ENCODE measurements at places on chromosomes 7 and 10.

GRCh38 chr7:131637859-131638258 lies 81.4 kb upstream of the PODXL start:
- no peak for DNase-seq

DNA sequence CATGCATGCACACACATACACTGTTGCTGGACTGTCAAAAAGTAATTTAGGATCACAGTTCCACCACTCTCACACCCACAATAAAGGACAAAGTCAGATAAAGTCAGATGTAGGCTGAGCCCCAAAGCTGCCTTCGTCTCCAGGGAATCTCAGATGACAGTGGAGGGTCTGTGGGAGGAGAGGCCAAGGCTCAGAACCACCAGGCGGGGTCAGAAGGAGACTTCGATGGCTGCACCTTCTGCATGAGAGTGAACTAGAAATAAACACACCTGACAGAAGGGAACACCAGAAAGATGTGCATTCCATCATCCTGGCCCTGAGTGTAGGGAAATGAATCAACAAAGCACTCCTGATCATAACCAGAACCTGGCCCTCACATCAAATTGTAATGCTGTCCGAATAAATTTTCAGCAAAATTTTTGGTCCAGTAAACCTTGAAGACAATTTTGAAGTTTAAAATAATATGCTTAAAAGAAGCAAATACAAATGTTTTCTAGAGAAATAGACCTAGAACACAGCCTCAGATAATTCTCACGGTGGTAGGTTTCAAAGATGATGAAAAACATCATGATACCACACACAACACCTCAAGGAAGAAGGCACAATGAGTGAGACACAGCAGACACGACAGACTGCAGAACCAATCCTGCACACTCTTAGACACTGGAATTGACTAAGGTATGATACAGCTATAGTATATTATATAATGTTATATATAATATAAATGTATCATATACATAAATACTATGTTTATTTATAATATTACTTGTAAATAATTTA lies 269.8 kb upstream of the KLF6 start:
- no peak for DNase-seq

DNA sequence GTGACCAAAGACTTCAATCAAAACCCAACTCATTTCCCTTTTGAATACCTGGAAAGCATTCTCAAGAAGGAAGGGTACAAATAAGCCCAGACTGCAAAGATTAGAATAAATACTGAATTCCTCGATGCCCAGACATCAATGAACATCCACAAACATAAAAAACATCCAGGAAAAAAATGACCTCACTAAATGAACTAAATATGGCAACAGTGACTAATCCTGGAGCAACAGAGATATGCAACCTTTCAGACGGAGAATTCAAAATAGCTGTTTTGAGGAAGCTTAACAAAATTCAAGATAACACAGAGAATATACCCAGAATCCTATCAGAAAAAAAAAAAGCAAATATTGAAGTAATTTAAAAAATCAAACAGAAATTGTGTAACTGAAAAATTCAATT lies 43.2 kb downstream of the PCLO start:
- DNase-seq, result no peak

DNA sequence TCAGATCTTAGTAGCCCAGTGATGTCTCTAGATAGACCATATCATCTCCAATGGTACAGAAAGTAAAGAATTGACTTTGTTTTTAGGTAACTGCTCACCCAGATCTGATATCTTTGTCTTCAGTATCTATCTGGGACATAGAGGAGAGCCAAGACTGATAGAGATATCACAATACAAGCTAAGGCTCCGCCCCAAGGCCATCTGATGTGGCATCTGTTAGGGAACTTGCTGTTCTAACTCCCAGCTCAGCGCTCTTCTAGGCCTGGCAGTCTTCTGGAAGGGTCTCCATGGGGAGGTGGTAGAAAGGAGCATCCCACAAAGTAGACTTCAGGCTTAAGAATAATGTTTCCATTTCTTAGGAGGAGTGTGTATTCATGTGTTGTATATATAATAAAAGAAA lies 88.4 kb upstream of the SAMD8 start:
- no peak for DNase-seq

- DNase-seq, result no peak
Observed at GRCh38 chr7:121323515-121324302, 5.1 kb upstream of the WNT16 start.

- no peak for DNase-seq
Observed at GRCh38 chr7:55246171-55246570, 119.0 kb upstream of the LANCL2 start.

DNA sequence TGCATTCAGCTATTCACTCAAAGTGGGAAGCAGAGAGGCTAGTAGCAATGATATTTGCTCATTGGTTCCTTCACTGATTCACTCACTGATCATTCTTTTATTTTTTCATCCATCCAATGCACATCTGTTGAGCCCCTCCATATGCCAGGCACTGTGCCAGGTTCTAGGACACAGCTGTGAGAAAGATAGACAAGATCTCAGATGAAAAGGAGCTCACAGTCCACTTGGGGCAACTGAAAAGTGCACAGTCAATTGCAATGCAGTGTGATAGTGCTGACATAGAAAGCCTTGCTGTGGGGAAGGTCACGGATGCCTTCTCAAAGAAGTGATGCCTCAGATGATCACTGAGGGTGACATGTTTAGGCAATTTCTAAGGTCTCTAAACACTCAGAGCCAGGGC lies 262.3 kb downstream of the PTEN start:
- no peak for DNase-seq

DNA sequence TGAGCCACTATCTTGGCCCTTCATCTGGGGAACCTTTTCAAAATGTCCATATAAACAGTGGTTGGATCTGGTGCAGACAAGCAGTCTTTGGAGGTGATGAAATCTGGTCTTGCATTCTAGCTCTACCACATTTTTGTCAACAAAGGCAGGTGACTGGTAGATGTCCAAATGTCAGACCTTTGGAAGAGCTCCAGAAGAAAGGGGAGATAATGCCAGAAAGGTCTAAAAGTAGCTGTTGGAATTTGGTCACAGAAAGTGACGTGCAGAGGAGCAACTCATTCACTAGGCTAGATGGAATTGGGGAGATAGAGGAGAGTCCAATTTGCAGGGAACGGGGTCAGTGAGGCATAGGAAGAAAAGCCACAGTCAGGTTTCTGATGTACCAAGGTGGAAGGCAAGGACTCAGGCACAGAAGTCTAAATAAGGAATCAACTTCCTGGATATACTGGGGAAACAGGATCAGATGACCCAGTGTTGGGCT lies 36.4 kb upstream of the WAC start:
- DNase-seq, result no peak

DNA sequence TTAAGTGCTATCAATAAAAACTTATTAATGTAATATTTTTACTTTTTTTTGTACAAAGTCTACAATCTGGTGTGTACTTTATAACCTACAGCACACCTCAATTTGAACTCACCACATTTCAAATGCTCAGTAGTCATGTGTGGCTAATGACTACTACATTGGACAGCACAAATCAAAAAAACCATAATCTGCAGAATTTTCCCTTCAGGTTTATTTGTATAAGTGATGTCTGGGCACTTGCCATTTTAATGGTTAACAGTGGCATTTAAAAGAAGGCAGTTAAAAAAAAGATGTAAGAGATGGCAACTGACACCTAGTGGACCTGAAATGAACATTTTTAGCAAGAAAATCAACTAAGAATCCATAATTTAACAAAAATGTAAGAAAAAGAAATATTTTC lies 124.6 kb upstream of the NRBF2 start:
- no peak for DNase-seq

DNA sequence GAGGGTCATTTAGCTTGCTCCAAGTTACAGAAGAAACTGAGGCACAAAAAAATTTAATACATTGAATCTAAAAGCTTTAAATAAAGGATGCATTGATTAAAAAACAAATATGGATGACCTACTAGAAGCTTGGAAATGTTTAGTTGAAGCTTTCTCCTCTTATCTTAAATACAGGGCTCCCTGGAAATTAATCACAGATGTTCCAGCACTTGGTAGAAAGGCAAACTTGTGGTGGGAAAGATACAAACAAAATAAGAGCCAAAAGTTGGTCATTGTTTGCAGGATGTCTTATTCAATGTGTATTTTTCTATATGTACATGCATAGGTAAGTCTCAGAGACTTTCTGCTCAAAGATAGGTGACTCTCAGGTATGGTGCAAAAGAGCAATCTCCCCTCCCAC lies 40.7 kb upstream of the LYZL1 start:
- no peak for DNase-seq

DNA sequence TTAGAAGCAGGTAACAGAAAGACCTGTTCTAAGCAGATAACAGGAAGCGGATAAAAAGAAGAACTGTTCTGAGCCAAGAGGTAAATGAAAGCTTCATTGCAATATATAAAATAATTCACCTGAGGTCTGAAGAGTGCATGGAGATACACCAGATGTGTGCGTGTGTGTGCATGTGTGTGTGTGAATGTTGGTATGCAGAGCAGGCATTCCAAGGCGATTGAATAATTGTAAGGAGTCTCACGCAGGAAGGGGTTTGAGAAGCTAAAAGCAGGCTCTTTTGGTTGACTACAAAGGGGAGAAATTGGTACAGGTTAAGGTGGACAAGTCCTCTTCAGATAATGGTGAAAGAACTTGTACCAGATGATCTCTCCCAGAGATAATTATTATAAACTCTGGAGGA lies 450.6 kb downstream of the DNAJB9 start:
- DNase-seq, result no peak

DNA sequence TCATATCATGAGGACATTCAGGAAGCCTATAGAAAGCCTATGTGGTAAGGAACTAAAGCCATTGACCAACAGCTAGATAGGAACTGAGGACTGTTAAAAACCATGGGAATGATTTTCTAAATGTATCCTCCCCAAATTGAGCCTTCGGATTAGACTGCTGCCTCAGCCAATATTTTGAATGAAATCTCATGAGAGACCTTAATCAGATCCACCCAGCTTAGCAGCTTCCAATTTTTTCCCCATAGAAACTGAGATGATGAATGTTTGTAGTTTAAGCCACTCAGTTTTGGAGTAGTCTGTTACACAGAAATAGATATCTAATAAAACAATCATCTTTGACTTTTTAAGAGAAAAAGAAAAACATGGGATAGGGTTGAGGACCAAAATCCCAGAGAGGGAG lies 292.0 kb downstream of the HPSE2 start:
- DNase-seq, result no peak

DNA sequence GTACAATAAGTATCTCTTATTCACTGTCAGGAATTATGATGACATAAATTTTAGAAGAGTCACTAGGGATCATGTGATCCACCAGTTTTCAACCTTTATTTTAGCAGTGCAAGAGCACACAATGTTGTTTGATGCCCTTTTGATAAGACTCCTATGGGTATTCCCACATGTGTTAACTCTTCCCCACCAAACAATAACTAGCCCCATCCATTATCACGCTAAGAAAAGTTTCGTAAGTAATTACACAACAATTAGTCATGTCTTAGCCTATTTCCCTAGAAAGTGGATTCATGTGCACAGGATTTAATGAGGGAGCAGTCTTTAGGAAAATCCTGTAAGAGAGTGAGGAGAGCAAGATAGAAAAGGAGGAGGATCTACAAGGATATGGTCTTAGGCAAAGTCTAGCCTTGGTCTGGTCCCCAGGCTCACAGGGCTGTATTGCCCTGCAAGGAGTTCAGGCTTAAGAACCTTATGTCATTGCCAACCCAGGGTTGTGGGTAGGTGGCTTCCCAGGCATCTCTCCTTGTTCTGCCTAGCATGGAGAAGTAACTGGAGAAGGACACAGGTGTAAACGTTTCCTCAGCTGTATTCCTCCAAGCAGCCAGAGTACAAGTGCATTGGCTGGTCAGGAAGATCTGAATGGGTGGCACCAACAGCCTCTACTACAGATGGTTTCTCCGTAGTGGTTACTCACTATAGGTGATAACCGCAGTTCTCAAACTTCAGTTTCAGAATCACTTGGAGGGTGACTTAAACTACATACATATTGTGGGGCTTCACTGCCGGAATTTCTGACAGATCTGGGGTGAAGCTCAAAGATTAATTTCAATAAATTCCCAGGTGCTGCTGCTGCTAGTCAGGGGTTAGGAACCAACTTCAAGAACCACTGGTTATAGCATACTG lies 574.5 kb downstream of the SUGCT start:
- no peak for DNase-seq

GRCh38 chr10:86253091-86254072 lies 113.2 kb downstream of the GRID1 start:
- peak; percentile 75 for DNase-seq

- no peak for DNase-seq
Observed at GRCh38 chr10:71423901-71424300, 27.2 kb downstream of the CDH23 start.

DNA sequence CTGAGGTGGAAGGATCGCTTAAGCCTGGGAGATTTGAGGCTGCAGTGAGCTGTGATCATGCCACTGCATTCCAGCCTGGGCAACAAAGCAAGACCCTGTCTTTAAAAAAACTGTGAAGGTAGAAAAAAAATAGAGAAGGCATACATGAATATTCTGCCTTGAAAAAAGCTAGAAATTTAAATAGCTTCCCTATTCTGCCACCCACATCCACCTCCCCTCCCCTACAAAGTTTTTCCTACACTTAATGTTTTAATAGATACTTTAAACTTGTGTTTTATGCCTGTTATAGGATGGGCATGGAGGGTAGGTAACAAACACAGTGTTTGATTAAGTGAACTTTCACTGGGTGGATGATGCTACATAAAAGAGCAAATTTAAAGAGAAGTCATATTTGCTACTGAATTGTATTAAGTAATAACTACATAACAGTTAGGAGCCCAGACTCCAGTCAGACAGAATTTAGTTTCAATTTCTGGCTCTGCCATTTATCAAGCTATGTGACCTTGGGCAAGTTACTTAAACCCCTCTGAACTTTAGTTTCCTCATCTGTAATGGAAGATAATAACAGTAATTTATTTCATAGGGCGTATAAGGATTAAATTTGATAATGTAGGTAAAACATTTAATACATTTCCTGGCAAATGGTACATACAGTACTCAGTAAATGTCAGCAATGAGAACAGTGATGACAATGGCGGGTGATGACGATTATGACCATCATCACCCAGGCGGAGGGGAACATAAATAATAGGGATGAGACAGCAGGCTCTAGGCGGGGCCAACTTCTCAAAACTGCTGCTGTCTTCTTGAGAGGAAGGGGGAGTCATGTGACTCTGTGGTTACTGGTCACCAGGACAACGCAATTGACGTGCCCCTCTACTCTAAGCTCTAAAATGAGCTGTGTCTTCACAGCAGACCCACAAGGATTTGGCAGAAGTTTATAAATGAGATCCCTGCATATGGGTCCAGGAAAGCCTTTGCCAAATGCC lies 15.8 kb downstream of the DNMBP start:
- DNase-seq, result no peak

DNA sequence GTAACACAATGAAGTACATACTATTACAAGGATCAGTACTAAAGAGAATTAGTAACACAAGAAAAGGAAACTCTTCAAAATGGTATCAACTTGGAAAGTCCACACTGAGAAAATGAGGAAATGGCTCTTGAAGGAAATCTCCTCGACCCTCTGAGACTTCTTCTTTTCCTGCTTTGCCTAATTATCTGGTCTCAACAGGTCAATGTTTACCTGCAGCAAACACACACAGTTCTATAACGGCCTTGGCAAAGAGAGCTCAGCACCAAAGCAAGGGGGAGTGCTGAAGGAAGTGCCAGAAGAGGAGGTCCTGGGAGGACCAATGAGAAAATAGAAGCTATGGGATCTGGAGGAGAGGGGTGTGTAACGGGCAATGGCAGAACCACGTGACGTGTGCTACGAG lies 21.9 kb downstream of the CHCHD3 start:
- no peak for DNase-seq

- no peak for DNase-seq
Observed at GRCh38 chr7:28850699-28851098, 107.4 kb downstream of the TRIL start.

Measured in NCI-H146 (cell line).